Type B pancreatic cell (in vitro differentiated cells): ENCODE measurements at places on chromosomes 5 and 9.

DNA sequence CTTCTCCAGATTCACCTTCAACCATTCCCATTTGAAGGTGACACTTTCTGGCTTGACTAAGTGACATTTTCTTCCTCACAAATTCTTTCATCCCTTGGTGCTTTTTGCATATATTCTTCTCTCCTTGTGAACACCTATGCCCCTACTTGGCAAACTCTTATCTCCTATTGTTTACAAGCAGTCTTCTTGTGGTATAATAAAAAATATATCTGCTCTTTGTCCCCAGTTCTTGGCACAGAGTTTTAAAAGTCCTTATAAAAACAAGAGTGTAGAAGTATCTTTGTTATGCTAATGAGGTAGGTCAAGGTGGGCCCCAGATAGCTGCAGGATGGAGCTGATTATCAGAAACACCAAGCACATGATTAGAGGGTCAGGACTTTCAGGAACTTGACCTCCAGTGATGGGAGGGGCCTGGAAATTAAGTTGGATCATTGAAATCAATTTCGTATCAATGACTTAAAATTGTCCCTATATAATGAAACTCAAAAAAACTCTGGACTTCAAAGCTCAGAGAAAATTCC lies 38.0 kb downstream of the TMEM161B start:
- no peak for DNase-seq

DNA sequence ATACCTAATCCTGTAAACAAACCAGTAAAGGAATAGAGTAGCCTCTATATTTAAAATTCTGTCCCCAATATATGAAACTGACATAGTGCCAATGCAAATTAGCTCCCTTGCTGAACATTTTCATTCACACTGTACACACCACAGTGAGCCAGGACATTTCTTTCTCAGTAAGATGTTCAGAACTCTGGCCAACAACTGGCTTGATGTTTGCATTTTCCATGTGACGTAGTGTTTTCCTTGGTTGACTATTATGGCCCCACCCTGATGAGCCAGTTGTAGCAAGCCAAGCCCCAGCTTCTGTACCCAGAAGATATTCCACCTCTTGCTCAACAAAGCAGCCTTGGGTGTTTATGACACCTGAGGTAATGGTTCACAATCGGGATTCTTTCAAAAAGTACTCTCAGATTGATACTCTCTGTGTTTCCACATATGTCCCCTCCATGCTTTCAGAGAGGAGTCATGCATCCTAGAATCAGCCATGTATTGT lies 17.7 kb upstream of the ANXA1 start:
- DNase-seq, result no peak

- DNase-seq, result no peak
Measured at GRCh38 chr9:14747111-14747510, 24.6 kb upstream of the CER1 start.

DNA sequence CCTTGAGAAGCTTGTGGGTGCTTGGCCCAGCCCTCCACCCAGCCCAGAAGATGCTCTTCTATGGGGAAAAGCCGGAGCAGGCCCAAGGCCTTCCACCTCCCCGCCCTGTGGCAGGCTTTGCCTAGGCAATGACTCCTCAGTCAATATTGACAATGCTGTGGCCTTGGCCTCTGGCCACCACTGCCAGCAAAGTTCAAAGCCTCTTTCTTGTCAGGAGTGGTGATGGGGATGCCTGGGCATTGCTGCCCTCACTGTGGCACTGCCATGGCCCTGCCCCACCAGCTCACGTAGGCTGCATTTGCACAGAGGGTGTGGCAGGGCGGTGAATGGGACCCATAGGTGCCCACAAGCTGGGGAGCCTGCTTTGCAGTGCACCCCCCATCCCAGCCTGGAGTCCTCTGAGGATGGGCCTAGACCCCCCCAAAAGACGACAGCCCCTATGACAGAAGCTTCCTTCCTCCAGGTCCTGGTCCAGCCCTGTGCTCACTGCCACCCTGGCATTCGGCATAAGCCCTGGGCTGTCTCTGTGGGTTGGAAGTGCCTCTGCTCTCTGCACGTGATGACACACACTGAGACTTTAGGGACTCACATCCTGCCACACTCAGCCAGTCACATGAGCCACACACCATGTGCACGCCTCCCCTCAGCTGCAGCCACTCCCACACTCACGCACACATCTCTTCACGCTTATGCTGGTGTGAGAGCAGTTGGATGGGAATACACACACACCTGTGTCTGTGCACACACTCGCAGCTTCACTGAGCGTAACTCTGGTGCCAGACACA lies 31.1 kb downstream of the MORN5 start:
- no peak for DNase-seq

GRCh38 chr5:74873525-74874249 lies 7.5 kb upstream of the FAM169A start:
- no peak for DNase-seq

DNA sequence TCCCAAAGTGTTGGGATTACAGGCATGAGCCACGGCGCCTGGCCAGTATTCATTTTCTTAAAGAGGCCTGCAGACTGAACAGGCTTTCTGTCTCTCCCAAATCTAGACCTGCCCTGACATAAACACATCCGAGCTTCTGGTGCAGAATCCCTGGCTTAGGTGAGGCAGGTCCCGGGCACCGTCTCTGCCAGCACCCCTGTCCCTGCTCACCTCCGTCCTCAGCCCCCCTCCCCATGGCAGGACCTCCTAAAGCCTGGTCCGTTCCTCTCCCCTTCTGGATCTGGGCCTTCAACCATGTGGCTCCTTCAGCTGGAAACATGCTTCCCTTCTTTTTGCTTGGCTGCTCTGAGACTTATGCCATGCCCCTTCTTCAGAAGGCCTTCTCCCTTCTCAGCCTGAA lies 22.7 kb upstream of the RXRA start:
- DNase-seq, result no peak

DNA sequence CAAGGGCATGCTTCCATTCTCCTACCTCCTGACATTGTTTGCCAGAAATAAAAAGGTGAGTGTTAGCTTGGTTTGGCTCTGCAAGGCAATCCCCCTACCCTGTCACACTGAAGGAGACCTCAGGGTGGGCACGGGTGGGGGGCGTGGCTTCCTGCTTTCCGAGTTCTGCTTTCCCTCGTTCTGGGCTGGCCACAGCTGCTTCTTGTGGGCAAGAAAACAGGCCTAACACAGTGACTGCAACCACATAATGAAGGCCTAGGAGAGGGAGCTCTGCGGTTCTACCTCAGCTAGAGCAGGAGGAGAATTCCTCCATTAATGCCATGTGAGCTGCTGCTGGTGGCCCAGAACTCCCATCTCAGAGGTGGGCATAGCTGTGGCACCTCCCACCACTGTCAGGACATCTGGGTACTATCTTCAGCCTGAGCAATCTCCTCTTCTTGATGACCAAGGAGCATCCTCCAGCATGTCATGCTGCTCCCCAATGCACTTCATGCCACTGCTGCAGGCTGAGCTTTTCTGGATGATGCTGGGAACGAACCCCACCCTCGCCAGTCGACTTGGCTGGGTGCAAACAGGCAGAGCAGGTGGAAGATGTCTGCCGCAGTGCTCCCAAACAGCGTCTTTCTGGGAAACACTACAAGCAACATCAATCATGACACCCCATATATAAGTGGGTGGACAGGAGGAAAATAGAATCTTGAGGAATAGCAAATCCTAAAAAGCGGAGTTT lies 139.5 kb upstream of the RAPGEF1 start:
- DNase-seq, result no peak

GRCh38 chr9:37926737-37927118 lies 22.8 kb upstream of the SLC25A51 start:
- DNase-seq, result no peak

GRCh38 chr9:91623004-91623403 lies 199.4 kb upstream of the NFIL3 start:
- no peak for DNase-seq

GRCh38 chr5:149298163-149298562 lies 26.5 kb downstream of the AFAP1L1 start:
- DNase-seq, result no peak

GRCh38 chr9:120890320-120891244 lies 13.6 kb upstream of the PHF19 start:
- DNase-seq, result no peak

DNA sequence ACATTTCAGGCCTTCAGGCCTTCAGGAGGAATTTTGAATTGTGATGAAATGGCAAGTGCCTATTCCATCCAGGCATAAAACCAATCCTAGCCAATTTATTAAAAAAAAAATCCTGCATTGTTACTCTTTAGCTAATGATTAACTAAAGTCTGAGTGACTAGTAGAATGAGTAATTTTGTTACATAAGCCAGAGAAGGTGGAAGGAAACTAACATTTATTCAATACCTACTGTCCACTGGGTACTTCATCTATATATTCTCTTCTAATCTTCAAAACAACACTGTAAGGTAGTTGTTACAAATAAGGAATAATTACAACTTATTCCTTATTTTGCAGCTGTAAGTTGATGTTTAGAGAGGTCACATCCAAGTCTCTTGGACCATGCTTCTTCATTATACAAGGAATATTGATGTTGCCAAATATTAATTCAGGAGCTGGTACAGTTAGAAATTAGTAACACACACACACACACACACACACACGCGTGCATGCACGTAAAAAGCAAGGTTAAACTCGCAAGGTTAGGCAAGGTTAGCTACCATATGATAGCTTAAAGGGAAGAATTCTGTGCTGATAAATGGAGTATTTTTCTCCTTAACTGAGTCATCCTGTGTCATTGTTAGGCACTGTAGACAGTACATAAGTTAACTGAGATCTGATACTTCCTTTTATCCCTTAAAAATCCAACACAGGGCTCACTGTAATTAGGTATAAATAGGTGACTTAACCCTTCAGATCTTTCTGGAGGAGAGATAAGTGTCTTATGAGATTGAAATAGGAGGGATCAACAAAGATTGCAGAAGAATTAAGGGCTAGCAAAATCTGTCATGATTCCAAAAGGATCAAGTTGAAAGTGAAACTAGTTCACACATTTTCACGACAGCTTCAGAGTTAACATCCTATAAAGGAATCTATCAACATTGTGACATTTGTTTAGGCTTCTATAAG lies 596.9 kb downstream of the PDE4D start:
- no peak for DNase-seq

GRCh38 chr9:110370315-110370714 lies 32.7 kb upstream of the TXNDC8 start:
- DNase-seq, result no peak

- no peak for DNase-seq
Measured at GRCh38 chr9:94697972-94698581, 28.4 kb upstream of the AOPEP start.
